ENCODE measurements at places on chromosomes 4 and X.

- DNase-seq: no peak
Observed at GRCh38 chrX:153806999-153807575, 12.6 kb downstream of the SSR4 start.

- peak; percentile 42 for DNase-seq
Observed at GRCh38 chrX:2500803-2501558, at the start of the genes DHRSX and ZBED1. Gene DHRSX, minus strand, starts transcription at chrX:2500976. Its CDS starts 51 bp downstream, at chrX:2500925. Gene ZBED1, minus strand, starts transcription at chrX:2500976. Its CDS starts 10,257 bp downstream, at chrX:2490719.

DNA sequence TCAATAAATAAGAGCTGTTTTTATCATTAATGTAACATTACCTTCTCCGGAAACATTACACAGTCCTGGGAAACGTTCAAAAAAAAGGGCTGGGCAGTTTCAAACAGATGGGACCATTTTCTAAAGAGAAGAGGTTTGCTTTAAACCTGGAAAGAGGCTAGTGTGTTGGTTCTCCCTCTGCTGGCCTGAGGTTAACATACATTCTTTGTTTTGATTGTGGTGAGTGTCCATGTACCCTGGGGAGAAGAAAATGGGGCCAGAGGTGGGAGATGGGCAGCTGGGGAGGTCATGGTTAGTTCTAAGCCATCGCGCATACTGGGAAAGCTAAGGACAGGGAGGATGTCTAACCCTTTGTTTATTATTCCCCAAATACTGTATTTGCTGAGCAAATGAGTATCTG, 194.7 kb downstream of the CPEB2 start:
- DNase-seq: no peak

DNA sequence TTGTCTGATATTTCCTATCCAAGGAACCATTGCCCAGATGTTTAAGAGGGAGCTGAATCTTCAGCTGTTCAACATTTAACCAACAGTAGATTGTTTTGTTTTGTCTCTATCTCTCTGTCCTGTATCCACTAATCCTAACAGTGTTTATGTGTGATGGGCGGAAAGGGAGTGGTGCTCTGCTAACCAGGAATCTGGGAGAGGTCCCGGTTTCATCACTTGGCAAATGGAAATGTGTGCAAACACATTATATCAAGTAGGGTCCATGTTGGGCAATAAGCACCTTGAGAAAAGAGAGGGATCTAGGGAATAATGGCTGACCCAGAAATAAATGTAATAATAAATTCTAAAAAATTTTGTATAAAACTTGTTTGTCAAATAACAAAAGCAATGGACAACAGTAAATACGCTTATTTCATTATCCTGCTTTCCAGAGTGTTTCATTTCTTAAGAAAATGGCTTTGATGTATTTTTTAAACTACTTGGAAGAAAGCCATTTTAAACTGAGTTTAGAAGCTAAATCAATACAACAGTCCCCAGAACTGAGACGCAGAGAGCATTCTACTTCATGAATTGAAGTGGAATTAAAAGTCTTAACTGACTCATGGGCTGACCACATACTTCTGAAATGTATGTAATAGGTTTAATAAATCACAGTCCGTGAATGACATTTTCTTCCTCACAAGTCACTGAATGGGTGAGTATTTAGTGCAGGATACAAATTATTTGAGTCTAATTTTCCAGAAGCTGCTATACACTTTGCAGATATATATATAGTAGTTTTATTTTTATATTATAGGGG, 55.8 kb downstream of the EMCN start:
- no peak for DNase-seq

GRCh38 chr4:3480528-3481112, 17.5 kb downstream of the DOK7 start:
- DNase-seq: peak; percentile 46

- DNase-seq: no peak
Observed at GRCh38 chrX:118756101-118756500, 28.7 kb downstream of the IL13RA1 start.

DNA sequence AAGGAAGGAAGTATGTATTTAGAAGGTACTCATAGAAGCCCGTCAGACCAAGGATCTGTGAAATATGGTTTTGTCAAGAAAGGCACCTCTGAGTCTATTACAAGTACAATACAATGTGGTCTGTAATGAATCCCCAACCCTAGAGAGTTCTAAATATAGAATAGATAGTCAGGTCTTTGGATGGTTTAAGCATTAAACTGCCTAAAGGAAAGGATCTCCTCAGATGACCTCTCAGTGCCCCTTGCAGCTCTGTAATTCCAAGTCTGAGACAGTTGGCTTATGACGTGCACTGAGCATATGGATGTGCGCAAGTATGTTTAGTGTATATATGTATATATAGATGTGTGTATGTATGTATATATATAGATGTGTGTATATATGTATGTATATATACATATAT, 62.0 kb downstream of the CCSER1 start:
- no peak for DNase-seq

GRCh38 chr4:40254608-40255392, 58.0 kb downstream of the RHOH start:
- DNase-seq: no peak

GRCh38 chrX:53440621-53441517, 6.7 kb upstream of the HSD17B10 start:
- no peak for DNase-seq

DNA sequence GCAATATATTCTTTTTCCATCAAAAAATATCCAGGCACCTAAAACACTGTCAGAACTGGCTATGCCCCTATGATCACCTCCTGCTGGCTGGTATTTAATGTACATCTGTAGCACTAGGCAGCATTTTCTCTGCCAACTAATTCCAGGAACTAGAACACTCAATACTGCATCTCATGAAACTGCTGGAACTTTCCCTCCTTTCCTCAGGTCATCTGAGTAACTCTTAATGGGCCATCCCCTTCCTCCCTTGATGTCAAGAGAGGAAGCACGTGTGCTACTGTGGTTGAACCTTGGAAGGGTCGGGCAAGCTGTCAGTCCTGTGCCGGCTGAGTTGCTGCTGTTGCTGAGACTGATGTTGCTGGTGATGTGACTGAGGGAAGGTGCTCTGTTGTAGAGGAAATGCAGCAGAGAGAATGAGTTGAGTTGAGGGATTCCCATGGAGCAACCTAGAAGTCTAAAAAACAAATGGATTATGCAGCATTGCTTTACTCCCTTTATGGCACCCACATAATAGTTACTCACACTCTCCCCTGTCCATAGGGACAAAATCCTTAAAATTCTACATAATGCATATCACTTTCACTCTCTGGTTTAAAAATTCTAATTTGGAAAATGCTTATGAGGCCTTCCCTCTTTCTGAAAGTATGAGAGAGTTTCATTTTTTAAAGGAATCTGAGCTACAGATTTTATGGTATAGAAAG, 39.5 kb downstream of the TMEM165 start:
- DNase-seq: no peak

DNA sequence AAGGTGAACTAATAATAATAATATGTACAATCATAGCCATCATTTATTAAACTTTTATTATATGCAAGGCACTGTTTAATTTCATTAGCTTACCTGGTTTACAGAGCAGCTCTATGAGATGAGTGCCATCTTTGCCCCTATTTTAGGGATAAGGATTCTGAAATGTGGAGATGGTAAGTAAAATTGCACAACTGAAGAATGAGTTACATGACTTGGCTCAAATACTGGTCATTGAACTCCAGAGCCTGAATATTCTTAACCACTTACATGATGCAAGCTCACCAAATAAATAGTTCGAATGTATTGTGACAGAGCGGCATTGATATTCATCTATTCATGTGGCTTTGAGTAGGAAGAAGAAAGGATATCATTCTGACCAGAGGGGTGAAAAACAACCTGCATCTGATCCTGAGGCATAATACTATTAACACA, 11.7 kb downstream of the ALB start:
- DNase-seq: no peak

DNA sequence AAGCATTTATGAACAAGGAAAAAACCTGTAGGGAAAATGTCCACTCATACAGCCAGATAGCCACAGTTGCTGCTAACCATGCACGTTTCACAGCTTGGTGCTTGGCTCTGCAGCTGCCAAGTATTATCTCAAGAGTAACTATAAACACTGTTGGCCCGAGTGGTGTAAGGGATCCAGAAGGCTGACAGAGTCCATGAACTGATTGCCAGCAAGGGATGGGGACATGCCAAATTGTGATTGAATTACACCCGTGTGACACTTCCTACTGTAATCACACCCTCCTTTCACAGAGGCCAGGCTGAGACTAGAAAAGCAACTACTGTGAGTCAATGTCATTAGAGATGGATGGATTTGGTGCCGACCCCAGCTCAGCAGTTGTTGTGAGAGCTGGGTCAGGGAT, 223.9 kb upstream of the ANKRD50 start:
- DNase-seq: no peak

DNA sequence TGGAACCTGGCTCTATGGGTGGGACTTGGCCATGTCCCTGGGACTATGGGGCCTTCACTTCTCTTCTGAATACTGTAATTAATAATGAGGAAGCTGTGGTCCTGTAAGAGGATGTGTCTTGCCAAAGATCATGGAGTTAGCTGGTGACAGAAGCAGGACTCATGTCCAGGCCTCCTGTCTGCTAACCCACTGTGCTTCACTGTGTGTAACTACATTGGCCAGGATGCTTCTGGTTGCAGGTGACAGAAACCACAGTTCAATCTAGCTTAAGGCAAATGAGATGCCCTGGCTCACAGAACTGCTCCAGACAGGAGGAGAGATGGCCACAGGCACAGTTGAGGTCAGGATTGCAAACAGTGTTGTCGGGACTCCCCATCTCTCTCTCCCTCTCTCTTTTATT, 3.1 kb downstream of the MTMR1 start:
- DNase-seq: no peak

DNA sequence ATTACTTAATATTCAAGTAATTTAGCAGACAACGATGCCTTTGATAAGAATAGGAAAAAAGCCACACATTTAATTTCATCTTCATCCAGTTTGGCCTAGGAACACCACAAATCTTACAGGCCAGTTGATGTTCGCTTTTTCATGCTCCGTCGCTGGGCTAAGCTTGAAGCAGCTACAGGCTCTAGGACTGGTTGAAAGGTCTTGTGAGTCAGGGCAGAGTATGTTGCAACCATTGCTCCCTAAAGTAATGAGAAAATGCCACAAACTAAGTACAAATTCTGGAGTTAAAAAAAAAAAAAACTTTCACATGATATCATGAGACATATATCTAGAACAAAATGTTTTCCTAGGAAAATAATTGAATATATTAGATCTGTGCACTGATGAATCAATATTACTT, 123.8 kb downstream of the RPS6KA6 start:
- no peak for DNase-seq
